SJCRH30 (cell line): ENCODE measurements at places on chromosomes 5 and 9. TPM values are rescaled to one million over a fixed set of nuclear protein-coding genes. Genes with fewer than 3 reads are reported as not detected.

CCNI2 gene
- total RNA-seq, result not detected in 2 replicates

SHOC1 gene
- 0.58 and 0.85 TPM in 2 replicates for total RNA-seq

DRD1 gene
- total RNA-seq, result not detected in 2 replicates

GBGT1 gene
- 1.2 TPM in 2 replicates for total RNA-seq

PCDHGA5 gene
- 4.7 and 6.9 TPM in 2 replicates for total RNA-seq

LRRC70 gene
- 0.68 and 0.81 TPM in 2 replicates for total RNA-seq

WDR38 gene
- not detected in 2 replicates for total RNA-seq

OCLN gene
- 36.1 and 36.6 TPM in 2 replicates for total RNA-seq

INSL4 gene
- total RNA-seq, result not detected in 2 replicates

SURF6 gene
- total RNA-seq, result 27.8 and 29.2 TPM in 2 replicates

CNTNAP3 gene
- 10.7 and 12.3 TPM in 2 replicates for total RNA-seq

FBXL7 gene
- 13.6 and 15.1 TPM in 2 replicates for total RNA-seq

CDX1 gene
- total RNA-seq, result not detected in 2 replicates

IL11RA gene
- 3.2 TPM in 2 replicates for total RNA-seq

IL31RA gene
- 0.18 TPM in 1 of 2 replicates, not detected in the other for total RNA-seq

WDR31 gene
- 0.77 and 0.79 TPM in 2 replicates for total RNA-seq

PAEP gene
- total RNA-seq, result not detected in 2 replicates

COQ4 gene
- 38.7 and 40.3 TPM in 2 replicates for total RNA-seq
